GM23338 (cell line): ENCODE measurements at places on chromosomes 11 and 22. TPM values are rescaled to one million over a fixed set of nuclear protein-coding genes. Genes with fewer than 3 reads are reported as not detected.

Gene MMP27
- polyA plus RNA-seq, result not detected in 2 replicates

Gene NAT10
- polyA plus RNA-seq, result 44.1 and 47.6 TPM in 2 replicates

Gene TBX10
- not detected in 2 replicates for polyA plus RNA-seq

Gene RIMBP3C
- 0.03 TPM in 1 of 2 replicates, not detected in the other for polyA plus RNA-seq

Gene APOA5
- 0.18 TPM in 1 of 2 replicates, not detected in the other for polyA plus RNA-seq

Gene CHRM1
- 0.30 and 0.44 TPM in 2 replicates for polyA plus RNA-seq

Gene MCAM
- polyA plus RNA-seq, result 7.8 and 8.9 TPM in 2 replicates

Gene OR52B4
- not detected in 2 replicates for polyA plus RNA-seq

Gene OR51B2
- polyA plus RNA-seq, result not detected in 2 replicates

Gene MRGPRE
- not detected in 2 replicates for polyA plus RNA-seq

Gene XRCC6
- polyA plus RNA-seq, result 351 and 352 TPM in 2 replicates
